ENCODE measurements at places on chromosomes 11 and 22.

GRCh38 chr11:31628111-31628510 lies 118.5 kb downstream of the ELP4 start:
- DNase-seq = no peak

DNA sequence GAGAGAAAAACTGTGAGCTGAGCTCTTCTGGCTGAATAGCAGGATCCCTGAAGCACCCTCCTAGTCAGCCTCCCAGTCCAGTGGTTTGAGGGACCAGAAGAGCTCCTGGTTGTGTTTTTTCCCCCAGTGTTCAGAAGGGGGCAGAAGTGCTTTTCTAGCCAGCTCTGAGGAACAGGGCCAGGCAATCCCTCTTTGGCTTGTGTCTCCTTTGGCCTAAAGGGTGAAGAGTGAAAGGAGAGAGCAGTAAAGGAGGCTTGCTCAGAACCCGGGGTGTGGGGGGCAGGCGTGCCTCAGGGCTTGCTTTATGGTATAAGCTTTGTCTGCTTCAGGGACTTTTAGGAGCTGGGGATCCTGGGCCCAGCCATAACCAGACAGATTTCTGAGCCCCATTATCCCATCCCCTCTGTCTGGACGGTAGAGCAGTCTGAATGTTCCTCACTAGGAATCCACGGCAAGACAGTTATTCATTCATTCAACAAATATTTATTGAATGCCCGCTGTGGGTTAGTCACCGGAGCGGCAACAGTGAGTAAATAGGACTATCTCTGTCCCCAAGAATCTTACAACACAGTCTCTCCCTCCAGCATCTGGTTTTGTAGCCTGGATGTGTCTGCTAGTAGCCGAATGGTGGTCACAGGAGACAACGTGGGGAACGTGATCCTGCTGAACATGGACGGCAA lies 14.5 kb downstream of the ACP2 start:
- peak; percentile 62 for DNase-seq

DNA sequence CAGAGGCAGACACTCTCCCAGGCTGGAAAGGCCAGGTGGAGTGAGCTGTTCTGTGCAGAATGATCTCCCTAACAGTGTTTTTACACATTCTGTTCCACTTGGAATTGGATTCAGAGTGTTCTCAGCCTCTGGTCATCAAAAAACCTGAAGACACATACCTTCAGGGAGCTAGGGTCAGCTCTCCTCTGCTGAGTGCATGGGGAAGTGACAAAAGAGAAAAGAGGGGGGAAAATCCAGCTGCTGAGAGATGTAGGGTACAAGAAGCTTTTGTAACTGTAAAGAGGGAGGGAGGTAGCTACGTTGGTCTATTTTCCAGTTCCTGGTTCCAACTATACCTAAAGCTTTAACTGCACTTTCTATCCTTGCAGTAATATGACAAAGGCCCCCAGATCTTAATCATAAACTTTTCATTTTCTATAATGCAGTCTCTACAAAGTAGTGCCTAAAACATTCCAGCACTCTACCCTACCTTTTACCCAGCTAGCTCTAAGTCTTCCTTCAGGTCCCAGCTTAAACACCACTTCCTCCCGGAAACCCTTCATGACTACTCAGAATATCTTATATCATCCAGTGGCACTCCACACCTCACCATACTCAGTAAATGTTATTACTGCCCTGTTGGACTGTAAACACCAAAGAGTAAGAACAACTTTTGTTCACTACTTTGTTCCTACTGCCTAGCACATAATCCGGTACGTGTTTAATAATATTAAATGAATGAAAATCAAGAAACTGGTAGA lies 9.2 kb downstream of the MAPK1 start:
- DNase-seq = no peak

GRCh38 chr11:96194581-96195374 lies 148.2 kb downstream of the MAML2 start:
- DNase-seq = no peak

- DNase-seq = peak; percentile 72
These were observed 168.1 kb downstream of the NXPE2 start for GRCh38 chr11:114846416-114846791.

DNA sequence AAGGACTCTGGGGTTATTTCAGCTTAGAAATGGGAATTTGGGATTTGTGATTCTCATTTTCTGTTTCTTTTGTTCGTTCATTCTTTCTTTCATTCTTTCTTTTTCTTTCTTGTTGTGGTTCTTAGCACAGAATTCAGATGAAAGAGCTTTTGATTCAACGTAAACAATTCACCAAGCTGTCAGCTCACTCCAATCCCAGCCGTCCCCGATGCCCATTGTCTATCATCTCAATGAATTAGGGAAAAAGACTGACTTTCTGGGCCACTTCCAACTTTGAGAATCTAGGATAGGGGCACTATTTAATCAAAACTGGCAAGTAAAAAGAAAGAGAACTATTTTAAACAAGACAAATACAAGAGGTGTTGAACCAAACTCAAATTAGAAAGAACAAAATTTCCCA lies 25.1 kb upstream of the TMA7B start:
- no peak for DNase-seq

DNA sequence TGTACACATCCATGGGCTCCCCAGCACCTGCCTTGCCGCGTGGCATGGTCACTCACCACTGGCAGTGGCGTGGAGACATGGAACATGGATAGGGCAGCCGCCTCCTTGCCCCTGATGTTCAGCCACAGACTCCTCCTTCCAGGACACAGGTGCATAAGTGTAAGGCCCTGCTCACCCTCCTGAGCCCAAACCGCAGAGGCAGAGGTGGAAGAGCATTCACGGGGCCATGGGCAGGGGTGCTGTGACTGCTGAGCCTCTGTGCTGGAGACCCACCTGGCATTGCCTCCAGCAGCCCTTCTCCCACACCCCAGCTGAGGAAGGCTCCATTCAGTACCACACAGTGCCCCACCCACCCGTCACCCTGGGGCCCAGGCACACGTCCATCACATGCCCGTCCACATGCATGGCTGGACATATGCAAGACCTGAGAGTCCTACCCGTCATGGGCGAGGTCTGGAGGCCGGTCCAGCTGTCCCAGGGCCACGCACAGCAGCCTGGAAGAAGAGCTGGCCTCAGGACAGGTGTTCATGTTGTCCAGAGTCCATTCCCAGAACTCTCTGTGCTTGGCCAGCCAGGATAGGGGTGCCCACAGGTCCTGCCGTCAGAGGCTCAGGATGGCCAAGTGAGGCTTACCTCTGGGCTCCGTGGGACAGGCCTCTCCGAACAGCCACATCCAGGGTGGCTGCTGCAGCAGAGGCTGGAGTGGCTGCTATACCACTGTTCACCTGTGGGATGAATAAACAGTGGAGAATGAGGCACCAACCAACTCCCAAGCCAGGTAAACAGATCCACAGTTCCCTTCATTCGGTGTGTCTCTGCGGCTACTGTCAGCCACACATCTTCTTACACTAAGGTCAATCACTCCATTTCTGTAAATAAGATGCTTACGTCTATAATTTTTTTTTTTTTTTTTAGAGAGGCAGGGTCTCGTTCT lies 1.7 kb upstream of the TUBGCP6 start:
- DNase-seq = no peak

GRCh38 chr11:1336836-1337646 lies 27.6 kb upstream of the TOLLIP start:
- DNase-seq = no peak

DNA sequence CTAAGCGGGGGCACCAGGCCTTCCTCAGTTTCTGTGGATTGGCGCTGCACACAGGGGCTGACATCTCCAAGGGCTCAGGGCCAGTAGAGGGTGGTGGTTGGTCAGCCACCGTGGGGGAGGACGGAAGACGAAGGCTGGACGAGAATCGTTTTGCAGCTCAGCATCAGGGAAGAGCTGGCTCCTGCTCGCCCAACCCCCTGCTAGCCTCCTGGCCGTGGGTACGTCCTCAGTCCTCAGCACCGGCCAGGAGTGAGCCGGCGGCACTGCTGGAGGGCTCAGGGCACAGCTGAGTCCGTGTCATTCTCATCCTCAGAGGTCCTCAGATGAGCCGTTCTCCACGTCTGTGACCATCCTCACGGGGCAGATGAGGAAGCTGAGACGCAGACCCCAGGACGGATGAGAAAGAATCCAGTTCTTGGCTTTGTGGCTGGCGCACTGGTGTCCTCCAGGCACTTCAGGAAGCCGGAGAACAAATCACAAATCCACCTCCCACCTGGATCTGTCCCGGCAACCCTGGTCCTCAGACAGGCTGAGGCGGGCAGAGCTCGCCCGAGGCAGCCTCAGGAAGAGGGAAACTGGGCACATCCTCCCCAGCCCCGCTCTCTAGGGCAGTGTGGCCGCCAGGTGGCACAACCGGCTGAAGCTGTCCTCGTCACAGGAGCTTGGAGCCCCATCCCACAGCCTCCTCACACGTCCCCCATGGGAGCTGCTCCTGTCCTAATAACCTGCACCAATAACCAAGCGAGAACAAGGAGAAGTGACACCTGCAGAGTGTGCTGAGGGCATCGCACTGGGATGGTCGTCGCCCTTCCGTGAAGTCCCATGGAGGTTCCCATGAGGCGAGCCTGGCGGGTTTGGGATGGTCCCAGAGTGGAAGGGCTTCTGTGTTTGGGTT lies 393.7 kb downstream of the BRD1 start:
- DNase-seq = no peak

- DNase-seq = no peak
These were observed 38.3 kb upstream of the TFIP11 start for GRCh38 chr22:26550498-26551033.

GRCh38 chr11:5235364-5236095 lies 1.2 kb upstream of the HBD start:
- DNase-seq = no peak

DNA sequence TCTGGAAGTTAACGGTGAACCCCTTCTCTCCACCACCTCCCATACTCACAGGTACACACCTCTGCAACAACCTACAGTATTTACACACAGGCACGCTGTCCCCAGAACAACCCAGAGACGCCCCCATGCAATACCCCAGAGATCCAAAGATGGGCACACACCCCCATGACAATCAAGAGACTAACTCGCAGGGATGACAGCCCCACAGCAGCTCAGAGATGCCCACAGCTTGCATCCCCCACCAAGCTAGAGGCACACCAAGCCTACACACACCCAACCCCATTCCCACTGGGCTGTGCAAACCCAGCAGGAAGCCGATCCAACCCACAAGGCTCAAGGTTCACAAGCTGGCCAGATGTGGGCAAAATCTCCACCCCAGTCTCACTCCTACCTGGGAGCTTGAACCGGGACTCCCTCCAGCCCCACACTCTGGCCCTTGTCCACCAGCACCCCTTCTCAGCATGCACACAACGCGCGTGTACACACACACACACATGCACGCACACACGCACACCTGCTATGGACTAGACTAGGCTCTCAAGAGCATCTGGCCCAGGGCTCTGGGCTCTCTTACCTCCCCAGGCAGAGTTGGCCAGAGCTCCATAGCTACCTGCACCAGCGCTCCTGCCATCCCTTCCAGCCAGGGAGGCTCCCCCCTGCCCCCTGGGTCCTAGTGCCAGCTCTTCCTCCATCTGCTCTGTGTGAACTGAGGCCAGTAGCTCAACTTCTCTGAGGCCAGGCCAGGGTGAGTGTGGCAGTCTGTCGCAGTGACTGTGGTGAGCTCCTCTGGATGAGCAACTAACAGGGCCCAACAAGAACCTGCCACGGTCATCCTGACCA lies 11.5 kb downstream of the STARD10 start:
- peak; percentile 64 for DNase-seq

- no peak for DNase-seq
These were observed 86.2 kb downstream of the UBASH3B start for GRCh38 chr11:122741613-122742300.

- DNase-seq = no peak
These were observed 59.0 kb downstream of the TMPRSS5 start for GRCh38 chr11:113647108-113647507.

DNA sequence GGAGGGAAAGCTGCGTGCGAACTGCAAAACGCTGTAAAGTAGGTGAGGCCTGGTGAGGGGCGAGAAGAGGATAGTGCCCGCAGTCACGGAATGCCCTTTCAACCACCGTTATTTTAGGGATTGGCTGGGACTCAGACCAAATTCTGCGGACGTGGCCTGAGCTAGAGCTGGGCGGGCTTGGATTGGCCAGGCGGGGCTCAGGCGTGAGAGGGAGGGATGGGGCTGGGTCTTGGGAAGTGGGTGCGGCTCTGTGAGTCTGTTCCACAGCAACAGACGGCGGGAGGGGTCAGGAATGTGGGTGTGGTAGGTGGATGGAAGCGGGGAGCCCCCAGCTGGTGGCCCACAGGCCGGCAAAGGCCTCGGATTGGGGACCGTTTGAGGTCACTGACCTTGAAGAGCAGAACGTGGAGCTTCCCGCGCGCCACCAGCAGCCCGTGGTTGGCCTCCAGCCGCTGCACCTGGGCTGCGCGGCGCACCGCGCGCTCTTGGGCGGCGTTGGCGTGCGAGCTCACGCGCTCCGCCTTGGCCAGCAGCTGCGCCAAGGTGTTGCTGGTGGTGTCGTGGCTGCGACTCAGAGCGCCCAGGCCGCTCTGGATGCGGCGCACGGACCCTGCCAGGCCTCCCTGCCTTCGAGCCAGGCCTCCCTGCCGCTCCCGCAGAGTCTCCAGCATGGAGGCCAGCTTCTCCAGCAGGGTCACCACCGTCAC lies 444 bp downstream of the CAVIN3 start:
- DNase-seq = no peak

DNA sequence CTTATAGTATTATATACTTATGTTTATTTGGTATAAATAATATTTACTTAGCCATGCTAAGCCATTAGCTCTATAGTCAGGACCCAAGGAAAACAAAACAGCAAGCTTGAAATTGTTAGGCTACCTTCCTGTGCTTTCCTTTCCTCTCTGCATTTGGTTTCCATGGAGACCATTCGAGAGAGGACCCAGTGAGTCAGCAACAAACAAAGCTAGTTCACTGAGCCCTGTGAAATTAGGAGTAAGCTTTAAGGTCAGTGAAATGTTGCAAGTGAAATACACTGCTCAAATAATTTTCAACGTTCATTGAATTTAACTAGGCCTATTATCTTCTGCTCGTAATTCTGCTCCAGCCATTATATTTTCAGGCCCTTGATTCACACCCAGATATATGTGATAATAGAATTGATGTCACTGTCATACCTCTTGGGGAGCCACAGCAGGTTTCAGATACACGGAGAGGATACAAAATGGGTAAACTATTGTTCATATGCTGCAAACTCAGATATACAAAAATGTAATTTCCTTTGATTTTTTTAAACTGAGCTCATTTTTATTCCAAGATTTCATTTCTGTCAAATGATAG lies 9.1 kb upstream of the OR10D3 start:
- DNase-seq = peak; percentile 86

DNA sequence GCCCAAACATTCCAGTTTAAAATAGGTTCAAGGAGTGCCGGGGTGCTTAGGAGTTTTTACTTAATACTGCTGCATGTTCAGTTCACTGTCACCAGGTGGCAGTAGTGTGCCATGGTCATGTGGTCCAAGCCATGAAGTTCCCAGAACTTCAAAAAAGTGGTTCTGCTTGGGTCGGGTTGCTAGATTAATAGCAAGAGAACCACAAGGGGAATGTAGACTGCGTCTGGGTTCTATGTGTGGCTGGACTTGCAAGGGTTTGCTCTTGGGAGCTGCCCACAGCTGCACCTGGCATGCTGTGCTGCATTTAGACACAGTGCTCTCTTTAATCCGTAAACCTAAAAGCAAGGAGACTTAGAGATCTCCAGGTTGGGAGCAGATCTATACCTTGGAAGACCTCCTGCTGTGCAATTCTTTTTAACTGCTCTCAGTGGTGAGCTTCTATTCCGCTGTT lies 6.5 kb upstream of the SPON1 start:
- no peak for DNase-seq

All from SHP77 (cell line).